NCI-H2171 treated with DMSO at 0.1 percent for 48 hours (cell line): ENCODE measurements at places on chromosomes 12 and 14.

GRCh38 chr14:33499687-33500086, 451.2 kb downstream of the EGLN3 start:
- DNase-seq = no peak

- DNase-seq = no peak
Observed at GRCh38 chr14:88276923-88277596, 46.0 kb downstream of the KCNK10 start.

GRCh38 chr14:77314539-77315457, 5.9 kb downstream of the POMT2 start:
- no peak for DNase-seq

GRCh38 chr12:68334132-68334531, 2.0 kb upstream of the MDM1 start:
- no peak for DNase-seq

- peak; percentile 75 for DNase-seq
Observed at GRCh38 chr14:77022236-77022852, 6.2 kb downstream of the IRF2BPL start.

GRCh38 chr12:110335481-110336045, 54.5 kb downstream of the ATP2A2 start:
- DNase-seq = no peak

- DNase-seq = no peak
Observed at GRCh38 chr12:122051231-122051876, 27.2 kb upstream of the MLXIP start.

GRCh38 chr14:22567437-22567836, 21.6 kb downstream of the DAD1 start:
- DNase-seq = no peak

DNA sequence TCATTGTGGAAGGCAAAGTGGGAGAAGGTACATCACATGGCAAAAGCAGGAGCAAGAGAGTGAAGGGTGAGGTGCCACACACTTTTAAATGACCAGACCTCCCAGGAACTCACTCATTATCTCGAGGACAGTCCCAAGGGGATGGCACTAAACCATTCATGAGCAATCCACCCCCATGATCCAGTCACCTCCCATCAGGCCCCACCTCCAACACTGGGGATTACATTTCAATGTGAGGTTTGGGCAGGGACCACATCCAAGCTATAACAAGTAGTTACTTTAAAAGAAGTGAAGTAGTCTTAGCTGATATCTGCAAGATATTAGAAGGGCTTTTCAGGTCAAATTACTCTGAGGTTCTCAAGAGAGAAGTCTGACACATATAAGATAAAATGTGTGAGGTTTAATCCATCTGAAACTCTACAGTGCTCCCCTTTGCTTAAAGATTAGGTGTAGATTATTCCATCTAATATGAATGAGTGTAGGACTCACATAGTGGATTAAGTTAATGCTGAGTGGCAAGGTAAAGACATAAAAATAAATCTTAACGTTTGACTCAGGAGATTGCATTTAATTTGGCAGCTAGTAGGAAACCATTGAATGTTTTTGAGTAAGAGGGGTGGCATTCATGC, 130.8 kb downstream of the TMX1 start:
- DNase-seq = no peak

DNA sequence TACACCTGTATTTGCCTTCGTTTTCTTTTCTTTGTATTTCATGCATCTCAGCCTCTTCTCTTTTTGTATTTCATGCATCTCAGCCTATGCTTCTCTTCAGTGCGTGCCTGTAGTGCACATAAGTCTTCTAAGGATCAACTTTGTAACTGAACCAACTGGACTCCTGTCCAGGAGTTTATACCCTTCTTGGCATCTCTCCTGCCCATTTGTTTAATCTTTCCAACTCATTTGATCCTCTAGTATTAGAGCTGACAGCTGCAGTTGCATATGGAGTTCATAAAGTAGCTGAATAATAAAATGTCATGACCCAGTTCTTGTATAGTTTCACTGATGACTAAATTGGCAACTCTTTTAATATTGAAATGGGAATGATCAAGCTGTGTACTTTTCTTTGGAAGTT, 89.7 kb downstream of the FGD4 start:
- DNase-seq = peak; percentile 30

- DNase-seq = no peak
Observed at GRCh38 chr12:121858662-121859572, at the start of gene HPD. HPD (minus strand) TSS chr12:121858859; CDS start chr12:121858823, 36 bp downstream.

DNA sequence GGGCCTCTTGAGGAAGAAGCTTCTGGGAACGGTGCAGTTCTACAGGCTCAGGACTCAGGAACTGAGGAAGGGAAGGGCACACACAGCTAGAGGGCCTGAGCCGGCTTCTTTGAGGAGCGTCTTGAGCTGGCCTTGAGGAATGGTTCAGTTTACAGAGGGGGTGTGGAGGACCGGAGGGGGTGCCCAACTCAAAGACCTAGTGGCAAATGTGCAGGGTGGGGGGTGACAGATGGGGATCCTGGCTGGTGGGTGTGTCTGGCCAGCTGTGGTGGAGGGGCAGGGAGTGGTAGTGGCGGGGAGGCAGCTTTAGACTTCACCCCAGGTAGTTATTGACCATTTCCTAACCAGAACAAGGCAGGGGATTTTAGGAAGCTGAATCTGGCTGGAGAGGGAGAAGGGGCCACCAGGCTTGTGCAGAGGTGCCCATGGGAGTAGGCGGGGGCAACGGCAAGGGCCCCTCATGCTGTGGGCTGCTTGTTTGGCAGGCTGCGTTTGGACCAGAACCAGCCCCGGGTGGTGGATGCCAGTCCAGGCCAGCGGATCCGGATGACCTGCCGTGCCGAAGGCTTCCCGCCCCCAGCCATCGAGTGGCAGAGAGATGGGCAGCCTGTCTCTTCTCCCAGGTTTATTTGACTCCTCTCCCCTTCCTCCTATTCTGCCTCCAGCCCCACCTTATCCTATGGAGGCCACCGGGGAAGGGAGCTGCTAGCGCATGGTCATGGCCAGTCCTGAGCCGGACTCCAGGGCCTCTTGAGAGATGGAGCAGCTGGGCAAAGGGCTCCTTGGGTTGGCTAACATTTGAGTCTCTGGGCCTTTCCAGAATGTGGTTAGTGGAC, 27.8 kb downstream of the PAPLN start:
- no peak for DNase-seq

DNA sequence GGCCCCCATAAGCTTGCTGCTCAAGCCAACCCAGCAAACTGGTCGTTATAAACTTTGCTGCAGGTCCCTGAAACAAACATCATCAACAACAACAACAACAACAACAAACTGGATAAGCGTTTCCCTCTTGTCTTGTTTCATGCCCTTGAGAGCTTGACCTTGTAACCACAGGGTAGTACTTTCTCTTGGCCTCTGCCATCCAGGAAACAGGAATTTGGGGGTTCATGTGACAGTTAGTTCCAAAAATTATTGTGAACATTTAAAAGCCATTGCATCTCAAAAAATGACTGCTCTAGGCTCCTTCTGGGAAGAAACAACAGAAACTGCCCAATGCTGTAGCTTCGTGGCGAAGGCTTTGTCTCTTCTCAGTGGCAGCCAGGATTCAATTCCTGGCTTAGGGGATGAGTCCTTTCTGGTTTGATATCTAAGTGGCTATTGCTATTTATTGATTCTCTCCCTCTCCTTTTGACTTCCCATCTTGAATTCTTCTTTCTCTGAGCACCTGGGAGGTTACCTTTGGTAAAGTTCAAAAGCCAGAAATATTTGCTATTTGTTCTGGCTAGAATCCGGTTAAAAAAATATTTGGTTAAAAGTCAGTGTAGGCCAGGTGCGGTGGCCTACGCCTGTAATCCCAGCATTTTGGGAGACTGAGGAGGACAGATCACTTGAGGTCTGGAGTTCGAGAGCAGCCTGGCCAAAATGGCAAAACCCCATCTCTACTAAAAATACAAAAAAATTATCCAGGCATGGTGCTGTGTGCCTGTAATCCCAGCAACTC, 52.0 kb upstream of the CPM start:
- DNase-seq = no peak

DNA sequence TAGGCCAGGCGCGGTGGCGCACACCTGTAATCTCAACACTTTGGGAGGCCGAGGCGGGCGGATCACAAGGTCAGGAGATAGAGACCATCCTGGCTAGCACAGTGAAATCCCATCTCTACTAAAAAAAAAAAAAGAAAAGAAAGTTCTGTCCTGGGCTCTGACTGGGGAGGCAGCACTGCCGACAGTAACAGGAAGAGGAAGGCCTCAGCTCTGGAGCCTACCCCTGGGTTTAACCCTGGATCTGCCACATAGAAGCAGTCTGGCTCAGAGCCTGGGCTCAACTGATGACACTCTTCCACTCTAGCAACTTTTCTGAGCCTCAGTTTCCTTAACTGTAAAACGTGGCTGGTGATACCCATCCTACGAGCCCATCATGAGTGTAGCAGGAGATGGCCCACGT, 60.5 kb downstream of the ACTN1 start:
- no peak for DNase-seq

DNA sequence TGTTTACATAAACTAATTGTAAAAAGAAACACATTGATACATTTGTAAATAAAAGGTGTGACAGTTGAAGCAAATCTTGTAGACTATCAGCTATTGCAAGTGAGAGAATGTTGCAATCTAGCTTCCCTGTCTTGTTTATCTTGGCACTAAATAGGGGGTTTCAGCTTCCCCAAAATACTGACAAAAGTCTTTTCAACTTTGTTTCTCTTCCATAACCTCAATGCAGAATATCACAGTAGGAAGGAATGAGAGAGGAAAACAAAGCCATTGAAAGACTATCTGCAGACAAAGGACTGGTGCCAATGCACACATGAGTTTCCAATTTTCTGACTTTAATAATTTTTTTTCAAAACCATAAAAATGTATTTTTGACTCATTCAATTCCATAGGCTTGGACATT, 886.2 kb upstream of the MGAT4C start:
- no peak for DNase-seq

- no peak for DNase-seq
Observed at GRCh38 chr14:104752423-104752734, 568 bp upstream of the SIVA1 start.

DNA sequence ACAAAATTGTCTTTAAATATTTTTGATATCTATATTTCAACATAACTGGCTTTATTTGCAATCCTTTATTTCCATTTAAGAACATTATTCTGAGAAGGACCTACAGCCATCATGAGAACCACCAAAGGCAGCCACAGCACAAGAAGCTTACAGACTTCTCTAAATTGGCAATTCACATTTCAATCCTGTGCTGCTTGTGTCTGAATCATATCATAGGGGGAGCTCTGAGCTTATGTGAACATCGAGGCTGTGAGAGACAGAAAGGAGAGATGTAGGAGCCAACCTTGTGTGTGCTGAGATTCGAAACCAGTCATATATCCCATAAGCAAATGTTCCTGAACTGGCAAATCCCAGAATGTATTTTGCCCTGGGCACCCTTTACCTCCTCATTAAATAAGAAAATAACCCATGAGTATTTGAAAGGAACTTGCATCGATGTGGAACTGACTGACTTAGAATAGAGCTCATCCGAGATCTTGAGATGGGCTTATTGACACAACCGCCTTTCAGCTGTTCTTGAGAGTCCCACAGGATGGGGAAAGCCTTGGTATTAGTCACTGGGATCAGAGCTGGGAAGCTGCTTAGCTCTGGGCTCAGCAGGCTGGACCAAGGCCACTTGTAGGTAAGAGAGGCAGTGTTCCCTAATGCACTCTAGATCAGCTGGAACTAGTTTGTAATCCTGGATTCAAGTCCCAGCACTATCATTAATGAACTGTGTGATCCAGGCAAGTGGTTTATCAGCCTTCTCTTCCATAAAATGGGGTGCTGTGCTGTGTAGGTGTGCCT, 329.8 kb downstream of the CACNA1C start:
- no peak for DNase-seq

GRCh38 chr14:96166461-96167223, 38.0 kb upstream of the BDKRB2 start:
- DNase-seq = no peak

GRCh38 chr14:32473464-32473855, 144.4 kb downstream of the AKAP6 start:
- peak; percentile 18 for DNase-seq

GRCh38 chr12:117052386-117053049, 46.7 kb downstream of the TESC start:
- DNase-seq = no peak
